Naive thymus-derived CD8-positive, alpha-beta T cell (primary cell): ENCODE measurements at places on chromosomes 6 and 20.

DNA sequence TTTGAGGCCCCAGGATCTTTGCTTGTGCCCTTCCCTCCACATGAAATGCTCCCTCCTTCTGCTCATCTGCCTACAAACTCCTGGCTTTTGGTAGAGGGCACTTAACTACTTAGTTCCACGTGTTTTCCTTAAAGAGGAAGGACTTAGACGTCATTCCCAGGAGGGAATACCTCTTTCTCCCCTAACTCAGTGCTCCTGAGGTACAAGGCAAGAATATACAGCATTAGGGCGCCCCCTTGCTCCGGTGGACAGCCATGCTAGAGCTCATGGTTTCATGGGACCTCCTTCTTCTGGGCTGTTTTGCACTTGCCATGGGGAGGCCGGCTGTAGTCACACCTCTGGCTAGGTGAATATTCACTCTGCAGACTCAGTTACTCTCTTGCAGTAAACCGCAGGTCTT, 93.8 kb upstream of the LY86 start:
- DNase-seq: peak; percentile 21

DNA sequence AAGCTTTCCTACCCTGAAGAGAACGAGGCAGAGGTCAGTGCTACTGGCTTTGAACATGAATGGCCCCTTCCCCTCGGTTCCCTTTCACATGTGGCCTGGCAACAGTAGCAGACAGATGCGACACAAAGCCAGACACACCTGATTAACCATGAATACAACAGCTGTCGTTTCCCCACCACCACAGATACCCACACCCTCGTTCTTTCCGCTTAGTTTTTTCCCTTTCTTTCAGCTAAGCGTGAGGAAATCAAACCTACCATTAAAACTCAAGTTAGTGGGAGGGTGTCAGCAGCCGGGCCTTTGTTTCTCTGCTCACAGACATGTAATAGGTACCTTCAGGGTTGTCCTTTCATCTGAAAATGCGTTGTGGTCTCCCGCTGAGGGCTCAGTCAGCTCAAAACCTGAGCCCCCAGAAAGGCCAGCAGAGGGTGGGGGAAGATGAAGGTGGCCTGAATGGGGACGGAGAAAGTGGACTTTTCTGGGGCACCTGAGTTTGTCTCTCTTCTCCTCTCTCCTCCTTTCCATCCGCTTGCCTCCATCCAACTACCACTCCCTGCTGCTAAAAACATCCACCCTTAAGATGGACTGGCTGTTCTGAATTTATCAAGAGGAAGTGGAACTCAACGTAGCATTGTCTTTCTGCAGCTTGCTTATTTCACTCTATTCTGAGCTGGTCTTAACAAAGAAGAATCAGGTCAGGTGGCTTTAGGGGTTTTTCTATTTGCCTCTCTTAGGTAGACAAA, 516.6 kb upstream of the JARID2 start:
- DNase-seq: no peak

DNA sequence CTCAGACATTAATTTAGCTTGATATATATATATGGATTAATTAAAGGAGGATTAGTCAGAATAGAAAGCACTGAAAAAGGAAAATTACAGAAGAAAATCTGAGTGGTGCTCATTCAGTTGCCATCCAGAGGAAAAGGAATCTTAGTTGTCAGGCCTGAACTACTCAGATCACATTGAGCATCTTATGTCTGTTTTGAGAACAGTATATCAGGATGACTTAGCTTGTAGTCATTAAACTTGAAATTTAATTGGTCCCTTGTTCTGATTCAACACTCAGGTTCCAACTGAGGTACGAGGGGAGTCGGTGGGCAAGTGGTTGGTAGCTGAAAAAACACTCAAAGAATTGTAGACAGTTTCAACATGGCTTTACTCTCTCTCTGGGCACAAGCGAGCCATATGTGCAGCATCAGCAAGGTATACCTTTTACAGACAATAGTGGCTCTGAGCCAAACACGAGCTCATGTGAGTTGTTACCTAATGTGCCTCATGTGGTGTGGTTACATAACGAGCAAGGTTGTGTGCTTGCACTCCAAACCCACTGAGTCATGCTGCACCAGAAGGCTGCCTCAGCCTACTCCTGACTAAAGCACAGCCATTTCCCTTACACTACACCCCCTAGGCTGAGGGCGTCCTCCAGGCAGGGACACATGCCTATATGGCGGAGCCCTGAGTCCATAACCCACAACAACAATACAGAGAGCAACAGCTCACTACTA, 73.0 kb upstream of the HMGN3 start:
- DNase-seq: no peak

- DNase-seq: no peak
These were observed 202.4 kb downstream of the PRKN start for GRCh38 chr6:162525181-162525580.

GRCh38 chr20:24964506-24964840, 15.4 kb downstream of the CST7 start:
- DNase-seq: no peak

DNA sequence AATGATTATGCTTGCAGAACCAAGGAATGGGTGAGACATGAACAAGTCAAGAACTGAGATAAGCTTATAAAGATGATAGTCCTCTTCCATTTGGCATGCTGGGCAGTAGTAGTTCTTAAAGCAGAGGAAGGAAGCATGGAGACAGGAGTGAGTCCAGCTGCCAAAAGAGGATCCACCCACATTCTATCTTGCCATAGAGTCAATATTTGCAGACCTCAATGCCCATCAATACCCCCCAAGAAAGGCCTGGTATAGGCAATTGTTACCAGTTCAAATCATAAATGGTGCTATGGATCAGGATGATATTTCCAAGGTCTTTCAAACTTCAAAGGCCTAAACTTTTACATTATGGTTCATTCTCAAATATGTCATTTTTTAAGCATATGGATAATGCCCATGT, 4.8 kb downstream of the ARHGAP18 start:
- DNase-seq: no peak

DNA sequence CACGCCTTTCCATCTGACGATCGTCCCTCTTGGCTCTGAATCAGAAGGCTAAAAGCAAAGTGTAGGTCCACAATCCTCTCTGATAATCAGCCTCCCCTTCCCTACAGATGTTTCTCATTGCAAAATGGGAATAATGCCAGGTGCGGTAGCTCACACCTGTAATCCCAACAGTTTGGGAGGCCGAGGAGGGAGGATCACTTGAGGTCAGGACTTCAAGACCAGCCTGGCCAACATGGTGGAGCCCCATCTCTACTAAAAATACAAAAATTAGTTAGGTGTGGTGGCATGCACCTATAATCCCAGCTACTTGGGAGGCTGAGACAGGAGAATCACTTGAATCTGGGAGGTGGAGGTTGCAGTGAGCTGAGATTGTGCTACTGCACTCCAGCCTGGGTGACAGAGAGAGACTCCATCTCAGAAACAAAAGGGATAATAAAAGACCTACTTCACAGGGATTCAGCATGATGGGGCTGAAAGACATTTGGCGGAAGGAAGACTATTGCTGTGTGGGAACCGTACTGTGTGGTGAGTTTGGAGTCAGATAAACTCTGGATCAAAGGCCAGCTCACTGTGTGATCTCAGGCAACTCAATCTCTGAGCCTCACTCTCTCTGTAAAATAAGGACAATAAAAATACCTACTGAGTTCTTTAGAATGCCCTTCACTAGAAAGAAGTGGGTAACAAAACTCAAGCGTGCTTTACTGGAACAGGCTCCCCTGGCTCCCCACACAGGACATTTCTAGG, 15.9 kb upstream of the SLC9A8 start:
- no peak for DNase-seq

DNA sequence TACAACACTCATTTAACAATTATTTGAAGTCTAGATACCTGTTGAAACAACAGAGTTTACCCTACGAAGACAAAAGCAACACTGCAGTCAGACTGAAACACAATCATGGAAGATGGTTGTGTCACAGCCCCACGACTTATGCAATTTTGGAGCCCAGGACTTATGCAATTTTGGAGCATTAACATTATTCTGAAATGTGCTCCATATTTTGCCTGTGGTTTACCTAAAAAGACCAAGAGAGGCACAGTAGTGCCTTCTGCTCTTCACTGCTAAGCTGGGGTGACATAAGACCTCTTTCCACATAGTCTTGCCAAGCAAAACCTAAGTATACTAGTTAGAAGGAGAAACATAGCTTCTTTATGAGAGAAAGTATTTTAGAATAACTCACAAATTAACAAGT, 216.5 kb downstream of the PTPRK start:
- DNase-seq: no peak

DNA sequence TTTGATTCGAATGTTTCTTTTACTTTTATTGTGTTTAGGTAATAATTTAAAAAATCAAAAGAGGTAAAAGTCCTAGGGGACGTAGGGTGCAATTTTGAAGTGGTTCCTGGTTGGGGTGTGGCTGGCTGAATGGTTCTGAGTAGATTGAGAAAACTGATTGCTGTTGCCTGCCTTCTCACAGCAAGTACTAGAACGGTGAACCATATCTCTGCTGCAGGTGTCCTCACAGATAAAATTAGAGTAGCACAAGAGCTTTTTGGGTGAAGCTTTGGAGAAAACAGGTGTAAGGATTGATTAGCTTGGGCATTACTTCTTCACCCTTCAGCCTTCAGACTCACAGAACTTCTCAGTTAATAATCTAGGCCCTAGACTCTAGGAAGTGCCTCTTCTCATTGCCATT, 19.8 kb upstream of the GJA10 start:
- no peak for DNase-seq

DNA sequence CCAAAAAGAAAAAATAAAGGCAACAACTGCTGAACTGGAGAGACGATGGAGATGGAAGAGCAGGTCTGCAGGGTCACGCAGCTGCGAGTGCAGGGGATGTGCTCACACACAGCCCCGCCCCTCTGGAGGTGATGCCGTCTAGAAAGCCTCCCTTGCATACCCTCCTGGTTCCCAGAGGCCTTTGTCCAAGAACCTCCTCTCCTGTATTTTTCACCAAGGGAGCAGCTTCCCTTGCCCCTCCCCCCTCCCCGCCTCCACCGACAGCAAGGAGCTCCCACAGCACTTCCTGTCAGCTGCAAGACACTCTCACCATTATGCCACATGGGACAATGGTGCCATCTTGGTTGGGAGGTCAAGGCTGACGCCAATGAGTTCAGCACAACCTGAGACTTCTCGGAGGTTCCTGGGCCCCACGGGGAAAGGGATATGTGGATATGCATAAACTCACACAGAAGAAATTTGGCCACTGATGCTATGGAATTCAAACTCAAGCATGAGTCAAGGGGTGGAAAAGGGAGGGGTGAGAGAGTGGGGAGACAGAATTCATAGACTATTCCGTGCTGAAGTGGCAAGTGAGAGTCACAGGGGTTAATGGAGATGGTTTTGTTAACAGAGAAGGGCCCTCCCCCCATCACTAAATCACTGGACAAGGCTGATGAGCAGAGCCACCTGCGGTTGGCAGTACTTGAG, 132.9 kb downstream of the SCML4 start:
- no peak for DNase-seq

GRCh38 chr20:40100261-40100660, 588.8 kb downstream of the MAFB start:
- no peak for DNase-seq

DNA sequence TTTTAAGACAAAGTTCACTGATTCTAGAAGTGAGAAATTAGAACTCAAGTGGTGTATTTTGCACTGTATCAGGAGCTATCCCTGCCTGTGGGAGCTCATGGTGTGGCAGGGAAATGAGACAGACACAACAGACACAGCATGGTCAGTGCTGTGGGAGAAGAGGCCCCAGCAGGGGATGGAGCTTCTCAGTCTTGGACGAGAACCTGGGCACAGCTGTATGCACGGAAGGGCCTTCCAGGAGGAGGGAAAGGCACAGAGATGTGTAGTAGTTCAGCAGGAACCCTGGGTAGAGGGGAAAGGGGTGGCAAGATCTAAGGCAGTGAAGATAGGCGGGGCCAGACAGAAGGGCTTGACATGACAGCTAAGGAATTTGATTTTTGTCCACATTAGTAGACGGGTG, 48.8 kb upstream of the KIF25 start:
- no peak for DNase-seq

DNA sequence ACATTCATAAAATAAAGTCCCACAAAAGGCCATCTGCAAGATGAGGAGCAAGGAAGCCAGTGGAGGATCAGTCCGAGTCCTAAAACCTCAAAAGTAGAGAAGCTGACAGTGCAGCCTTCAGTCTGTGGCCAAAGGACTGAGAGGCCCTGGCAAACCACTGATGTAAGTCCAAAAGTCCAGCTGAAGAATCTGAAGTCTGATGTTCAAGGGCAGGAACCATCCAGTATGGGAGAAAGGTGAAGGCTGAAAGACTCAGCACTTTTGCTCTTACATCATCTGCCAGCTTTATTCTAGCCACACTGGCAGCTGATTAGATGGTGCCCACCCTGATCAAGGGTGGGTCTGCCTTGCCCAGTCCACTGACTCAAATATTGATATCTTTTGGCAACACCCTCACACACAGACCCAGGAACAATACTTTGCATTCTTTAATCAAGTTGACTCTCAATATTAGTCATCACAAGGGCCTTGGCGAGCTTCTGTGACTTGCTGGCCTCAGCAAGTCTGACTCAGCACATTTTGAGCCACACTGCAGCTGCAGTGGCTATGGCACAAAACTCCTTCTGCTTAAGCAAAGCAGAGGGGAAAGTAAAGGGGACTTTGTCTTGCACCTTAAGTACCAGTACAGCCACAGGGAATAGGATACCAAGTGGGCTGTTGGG, 1370.3 kb upstream of the CITED2 start:
- no peak for DNase-seq

GRCh38 chr6:131641554-131641953, 4.5 kb downstream of the ENPP3 start:
- DNase-seq: no peak

DNA sequence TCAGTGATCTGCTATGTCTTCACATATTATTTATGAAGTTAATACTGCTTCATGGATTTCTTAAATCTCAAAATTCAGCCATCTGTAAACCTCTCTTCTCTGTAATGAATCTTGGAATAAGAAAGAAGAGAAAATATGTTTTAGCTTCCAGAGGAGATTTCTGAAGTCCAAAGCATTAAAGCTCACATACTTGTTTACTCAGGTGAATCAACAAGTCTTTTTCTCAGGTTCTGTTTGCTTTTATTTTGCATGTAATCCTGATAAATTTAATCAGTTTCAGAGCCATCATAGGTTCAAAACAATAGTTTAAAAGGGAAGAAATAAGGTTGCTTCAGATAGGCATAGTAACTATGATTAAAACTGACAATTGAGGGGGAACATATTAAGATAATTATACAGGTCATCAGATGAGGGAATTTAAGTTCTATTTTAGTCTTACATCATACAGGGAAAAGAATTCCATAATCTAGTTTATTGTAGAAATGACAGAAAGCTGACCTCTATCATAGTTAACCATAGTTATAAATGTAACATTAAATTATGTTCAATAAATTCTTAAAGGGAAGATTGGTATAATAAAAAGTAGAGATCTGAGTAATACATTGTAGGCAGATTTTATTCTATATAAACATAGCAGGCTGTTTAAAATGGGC, 716.2 kb downstream of the EYS start:
- no peak for DNase-seq

DNA sequence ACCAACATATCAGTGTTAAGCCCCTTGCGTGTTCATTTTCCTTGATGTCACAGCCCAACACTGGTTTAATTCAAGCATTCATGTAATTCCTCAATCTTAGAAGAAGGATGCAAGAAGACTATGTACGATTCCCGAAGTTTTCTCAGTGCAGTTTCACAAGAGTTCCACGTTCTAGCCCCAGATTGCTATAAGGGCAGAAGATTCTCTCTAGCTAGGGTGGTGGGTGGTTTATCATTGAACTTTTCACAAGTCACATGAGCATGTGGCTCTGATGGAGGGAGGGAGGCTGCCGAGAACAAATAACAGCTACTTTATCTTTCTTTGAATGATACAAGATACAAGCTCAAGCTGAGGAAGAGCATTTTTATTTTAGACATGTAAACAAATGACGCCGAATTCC, 71.9 kb upstream of the NHSL1 start:
- DNase-seq: no peak

GRCh38 chr6:68958327-68958726, 323.2 kb downstream of the ADGRB3 start:
- no peak for DNase-seq
